Caco-2 (cell line): ENCODE measurements at places on chromosomes 5 and 9.

- peak; percentile 69 for DNase-seq
Measured at GRCh38 chr9:99266255-99267023, 44.4 kb downstream of the SEC61B start.

DNA sequence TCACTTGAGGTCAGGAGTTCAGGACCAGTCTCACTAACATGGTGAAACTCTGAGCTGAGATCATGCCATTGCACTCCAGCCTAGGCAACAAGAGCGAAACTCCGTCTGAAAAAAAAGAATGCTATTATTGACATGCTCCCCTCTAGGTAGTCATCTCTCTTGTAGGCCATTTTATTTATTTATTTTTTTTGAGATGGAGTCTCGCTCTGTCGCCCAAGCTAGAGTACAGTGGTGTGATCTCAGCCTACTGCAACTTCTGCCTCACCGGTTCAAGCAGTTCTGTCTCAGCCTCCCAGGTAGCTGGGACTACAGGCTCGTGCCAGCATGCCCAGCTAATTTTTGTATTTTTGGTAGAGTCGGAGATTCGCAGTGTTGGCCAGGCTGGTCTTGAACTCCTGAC is 20.6 kb upstream of the NIM1K start:
- DNase-seq = no peak

DNA sequence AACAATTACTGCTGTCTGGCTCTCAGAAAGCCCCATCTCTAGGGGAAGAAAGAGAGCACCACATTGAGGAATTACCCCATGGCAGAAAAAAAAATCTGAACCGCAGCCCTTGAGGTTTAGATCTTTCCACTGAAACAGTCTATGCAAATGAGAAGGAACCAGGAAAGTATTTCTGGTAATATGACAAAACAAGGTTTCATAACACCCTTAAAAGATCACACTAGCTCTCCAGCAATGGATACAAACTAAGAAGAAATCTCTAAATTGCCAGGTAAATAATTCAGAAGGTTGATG is 427.1 kb downstream of the PRELID2 start:
- DNase-seq = no peak

- no peak for DNase-seq
Measured at GRCh38 chr5:9903801-9904200, 273.6 kb upstream of the TAS2R1 start.

DNA sequence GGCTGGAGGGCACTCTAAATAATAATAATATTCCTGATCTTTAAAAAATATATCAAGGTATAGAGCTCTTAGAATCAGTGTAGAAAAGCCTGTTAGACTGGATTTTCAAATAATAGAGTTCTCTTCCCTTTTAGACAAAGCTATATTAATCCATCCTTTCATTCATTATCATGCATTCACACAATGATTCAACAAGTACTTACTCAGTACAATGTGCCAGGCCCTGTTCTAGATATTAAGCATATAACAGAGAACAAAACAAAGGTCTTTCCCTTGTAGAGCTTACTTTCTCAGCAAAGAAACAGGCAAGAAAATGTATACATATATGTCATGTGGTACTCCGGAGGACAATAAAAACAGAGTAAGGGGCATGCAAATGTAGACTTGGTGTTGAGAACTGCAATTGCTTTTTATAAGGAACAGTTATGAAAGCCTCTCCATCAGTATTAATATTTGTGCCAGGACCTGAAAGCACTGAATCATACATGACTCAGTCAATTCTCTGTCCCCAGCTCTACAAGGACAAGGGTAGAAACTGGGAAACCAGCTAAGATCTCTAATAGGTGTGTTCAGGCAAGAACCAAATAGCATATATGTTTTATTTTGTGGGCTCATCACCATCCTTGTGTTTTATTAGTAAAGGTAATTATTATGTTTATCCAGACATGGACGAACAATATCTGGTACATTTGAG is 72.2 kb downstream of the PIP5K1B start:
- no peak for DNase-seq

- no peak for DNase-seq
Measured at GRCh38 chr5:122130152-122130551, 806 bp downstream of the ZNF474 start.

DNA sequence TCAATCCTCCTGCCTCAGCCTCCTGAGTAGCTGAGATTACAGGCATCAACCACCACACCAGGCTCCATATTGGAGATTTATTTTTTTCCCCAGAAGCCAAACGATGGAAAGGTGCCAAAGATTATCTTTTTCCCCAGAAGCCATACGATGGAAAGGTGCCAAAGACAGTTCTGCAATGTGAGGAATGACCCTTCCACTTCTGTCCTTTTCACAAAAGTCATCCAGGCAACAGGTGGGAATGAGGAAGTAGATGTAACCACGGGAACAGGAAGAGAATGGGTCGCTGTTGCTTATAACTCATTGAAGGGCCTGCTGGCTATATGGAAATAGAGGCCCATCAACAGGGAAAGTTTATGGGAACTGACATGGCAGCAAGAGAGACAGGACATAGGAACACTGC is 233.7 kb upstream of the MSX2 start:
- no peak for DNase-seq

DNA sequence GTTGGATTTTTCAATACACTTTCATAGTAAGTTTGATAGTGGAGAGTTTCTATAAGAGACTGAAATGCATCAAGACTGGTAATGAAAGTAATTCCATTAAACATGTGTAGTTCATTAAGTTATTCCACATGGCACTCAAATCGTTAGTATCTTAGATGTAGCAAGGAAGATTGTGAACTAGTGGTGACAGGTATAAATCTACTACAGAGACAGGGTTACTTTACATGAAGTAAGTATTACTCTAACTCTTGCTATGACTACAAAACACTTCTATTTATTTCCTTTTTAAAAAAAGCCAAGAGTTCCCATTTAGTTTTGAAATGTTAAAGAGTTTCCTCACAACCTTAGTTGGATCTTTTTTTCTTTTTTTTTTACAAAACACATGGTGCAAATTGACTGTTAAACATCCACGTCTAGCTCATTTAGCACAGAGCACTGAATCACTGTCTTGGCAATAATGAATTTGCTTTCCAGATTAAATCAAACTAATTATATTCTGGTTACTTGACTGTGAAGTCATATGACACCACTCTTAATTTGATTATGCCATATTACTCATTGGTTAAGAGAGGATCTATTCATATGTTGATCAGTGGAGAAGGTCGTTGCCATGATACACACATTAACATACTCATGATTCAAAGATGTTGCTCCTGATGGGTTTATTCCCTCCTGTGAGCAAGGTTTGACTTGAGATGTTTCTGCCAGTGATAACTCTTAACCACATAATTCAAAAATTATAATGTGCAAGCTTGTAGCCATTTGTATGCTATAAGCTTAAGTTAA is 644.8 kb downstream of the EFNA5 start:
- DNase-seq = no peak

GRCh38 chr9:13665418-13666066 is 386.1 kb upstream of the MPDZ start:
- no peak for DNase-seq

GRCh38 chr5:179258001-179258921 is 87.0 kb downstream of the ADAMTS2 start:
- no peak for DNase-seq

- DNase-seq = no peak
Measured at GRCh38 chr5:169160405-169160901, 140.5 kb downstream of the SLIT3 start.

- DNase-seq = no peak
Measured at GRCh38 chr9:124629600-124629999, 122.4 kb upstream of the NR5A1 start.

DNA sequence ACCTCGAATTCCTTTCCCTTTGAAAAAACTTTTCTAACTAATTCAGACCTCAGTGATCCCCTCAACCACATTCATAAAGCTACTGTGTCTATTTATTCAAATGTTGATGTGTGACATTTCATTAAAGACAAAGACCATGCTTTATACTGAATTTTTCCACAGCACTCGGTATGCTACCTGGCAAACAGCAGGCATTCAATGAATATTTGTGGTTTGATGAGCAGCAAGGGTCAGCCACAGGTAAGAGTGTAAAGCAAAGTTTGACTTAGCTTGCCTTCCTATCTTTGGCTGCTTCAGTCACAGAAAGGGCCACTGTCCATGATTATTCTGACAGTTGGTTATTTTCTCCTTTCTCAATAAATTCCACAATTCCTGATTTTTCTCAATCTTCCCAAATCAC is 5.1 kb upstream of the CDC42SE2 start:
- DNase-seq = no peak

DNA sequence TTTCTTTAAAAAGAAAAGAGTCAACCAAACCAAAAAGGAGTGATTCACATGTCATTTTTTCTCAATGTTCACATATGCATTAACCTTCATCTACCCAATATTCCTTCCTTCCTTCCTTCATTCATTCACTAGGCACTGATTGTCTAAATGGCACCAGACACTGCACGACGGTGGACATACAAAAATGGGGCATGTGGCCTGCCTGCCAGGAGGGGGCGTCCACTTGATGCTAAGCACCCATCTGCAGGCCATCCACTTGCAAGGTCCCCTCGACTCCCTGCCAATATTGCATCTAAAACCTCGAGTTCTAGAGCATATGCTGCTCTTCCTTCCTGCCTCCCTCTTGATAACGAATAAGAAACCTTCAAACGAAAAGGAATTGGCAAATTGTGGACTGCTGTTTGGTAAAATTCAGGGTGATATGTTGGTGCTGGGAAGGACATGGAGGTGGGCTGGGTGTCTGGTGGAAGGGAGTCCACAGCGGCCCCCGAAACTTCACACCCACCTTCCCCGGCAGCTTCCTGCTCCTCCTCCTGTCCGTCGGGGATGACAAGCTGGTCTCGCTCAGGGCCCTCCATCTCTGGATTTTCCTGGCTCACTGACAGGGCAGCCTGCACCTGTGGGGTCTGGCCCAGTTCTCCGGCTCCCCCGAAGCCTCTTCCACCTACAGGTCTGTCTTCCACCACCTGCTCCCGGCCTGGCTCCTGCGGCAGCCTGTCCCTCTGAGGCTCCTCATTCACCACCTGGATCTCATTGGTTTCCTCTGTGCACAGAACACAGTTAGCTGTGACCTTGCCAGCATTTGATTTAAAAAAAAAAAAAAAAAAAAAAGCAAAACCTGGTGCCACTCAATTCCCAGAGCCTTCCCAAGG is 64.3 kb downstream of the GOLM1 start:
- peak; percentile 54 for DNase-seq

GRCh38 chr5:31194468-31194813 is 955 bp downstream of the CDH6 start:
- DNase-seq = no peak

GRCh38 chr5:36442352-36442751 is 140.7 kb upstream of the RANBP3L start:
- peak; percentile 96 for DNase-seq

GRCh38 chr5:142006363-142007236 is 6.2 kb downstream of the GNPDA1 start:
- DNase-seq = no peak

DNA sequence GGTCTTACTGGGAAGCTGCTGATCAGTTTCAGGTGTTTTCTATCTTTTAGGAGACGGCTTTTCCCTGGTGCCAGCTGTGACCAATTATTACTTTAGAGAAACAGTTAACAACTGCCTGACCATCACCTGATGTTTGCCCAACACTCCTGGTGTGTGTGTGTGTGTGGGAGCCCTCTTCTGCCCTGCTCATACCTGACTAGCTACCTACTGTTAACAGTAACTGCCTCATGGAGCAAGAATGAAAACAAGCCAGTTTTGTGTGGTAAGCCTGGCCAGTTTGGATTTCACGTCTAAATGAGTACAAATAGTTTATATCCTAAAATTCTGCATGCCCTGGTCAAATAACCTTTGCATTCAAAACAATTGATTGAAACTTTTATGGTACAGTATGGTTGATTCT is 46.1 kb upstream of the RIOK2 start:
- no peak for DNase-seq

GRCh38 chr9:82970359-82970758 is 92.6 kb downstream of the RASEF start:
- DNase-seq = no peak

DNA sequence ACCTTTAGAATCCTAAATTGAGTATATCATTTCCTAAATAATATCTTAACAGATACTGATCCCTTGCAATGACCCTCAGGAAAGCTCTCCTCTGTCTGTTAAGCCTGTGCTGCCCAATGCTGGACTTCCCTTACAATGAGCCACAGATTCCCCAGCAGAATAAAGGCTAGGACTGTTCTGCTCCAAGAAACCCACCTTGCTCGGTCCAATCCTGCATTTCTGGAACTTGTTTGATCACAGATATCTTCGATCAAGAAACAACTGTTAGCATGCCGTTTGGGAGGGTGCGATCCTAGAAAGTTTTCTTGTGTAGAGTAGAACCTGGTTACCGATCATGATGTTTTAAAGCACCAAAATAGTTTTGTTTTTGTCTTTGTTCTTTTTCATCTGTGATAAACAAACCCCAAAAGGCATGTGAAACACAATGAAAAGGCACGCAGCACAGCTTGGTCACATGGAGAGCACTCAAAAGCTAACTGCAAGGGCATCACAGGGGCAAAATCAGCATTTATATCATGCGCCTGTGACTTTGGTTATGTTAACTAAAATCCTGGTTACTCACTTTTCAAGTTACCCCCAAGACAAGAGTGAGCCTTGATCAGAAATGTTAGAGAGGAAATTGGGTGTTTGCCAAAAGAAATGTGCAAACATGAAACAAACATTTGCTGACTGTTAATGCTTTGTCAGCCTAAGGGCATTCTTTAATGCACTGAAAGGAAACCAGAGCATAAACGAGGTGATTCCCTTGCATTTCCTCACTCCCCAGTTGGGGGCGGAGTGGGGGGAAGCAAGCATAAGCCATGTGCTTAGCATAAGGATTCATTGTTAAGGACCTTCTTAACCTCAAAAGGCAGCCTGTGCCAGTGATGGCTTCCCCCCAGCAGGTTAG is 61.9 kb upstream of the ADAMTS16 start:
- no peak for DNase-seq

GRCh38 chr5:158272409-158272808 is 413.5 kb upstream of the CLINT1 start:
- no peak for DNase-seq

- no peak for DNase-seq
Measured at GRCh38 chr5:149412783-149413476, 33.8 kb upstream of the IL17B start.

DNA sequence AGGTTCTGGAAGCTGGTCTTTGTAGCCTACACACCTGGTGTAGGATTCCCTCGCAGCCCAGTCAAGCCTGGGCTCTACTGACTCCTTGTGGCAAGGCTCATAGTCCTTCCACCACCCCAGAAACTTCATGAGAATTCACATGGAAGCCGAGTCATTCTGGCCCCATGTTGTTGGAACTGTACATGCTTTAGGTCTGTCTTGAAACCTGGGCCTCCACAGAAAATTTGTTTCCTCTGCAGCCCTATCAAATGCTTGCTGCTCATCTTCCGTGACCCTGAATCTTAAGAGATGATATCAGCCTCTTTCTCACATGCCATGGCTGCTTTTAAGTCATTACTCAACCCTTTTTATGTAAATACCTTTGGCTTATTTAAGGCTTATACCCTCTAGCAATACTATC is 113.4 kb upstream of the GRHPR start:
- peak; percentile 37 for DNase-seq

GRCh38 chr9:87659534-87660419 is 66.1 kb upstream of the CTSL start:
- no peak for DNase-seq

- no peak for DNase-seq
Measured at GRCh38 chr9:127349483-127350113, 47.4 kb upstream of the SLC2A8 start.
